ENCODE measurements at places on chromosomes 13 and 19. TPM values are rescaled to one million over a fixed set of nuclear protein-coding genes. Genes with fewer than 3 reads are reported as not detected.

- DNase-seq, result peak; percentile 71
Measured at GRCh38 chr13:52128714-52129700, at the start of gene NEK5. Gene NEK5 (minus strand): TSS chr13:52129073. CDS start chr13:52127482, 1,591 bp downstream.

DNA sequence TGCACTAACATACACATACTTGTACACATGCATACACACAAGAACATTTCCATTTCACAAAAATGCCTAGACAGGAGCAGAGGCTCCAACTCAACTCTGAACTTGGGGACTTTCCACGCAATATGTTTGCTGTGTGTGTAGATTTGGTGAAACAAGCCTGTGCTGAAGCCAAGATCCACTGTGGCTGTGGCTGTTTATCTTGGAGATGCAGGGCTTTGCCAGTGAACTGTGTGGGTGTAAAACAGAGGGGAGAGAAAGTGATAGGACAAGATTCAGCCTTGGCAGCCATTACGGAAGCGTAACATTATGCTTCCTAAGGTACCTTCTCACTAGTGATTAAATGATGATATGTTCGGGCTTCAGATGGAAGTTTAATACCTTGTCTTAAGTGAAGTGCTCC is 73.2 kb upstream of the MBNL2 start:
- DNase-seq, result peak; percentile 50

- no peak for DNase-seq
Measured at GRCh38 chr13:38636761-38637160, 50.1 kb upstream of the FREM2 start.

DNA sequence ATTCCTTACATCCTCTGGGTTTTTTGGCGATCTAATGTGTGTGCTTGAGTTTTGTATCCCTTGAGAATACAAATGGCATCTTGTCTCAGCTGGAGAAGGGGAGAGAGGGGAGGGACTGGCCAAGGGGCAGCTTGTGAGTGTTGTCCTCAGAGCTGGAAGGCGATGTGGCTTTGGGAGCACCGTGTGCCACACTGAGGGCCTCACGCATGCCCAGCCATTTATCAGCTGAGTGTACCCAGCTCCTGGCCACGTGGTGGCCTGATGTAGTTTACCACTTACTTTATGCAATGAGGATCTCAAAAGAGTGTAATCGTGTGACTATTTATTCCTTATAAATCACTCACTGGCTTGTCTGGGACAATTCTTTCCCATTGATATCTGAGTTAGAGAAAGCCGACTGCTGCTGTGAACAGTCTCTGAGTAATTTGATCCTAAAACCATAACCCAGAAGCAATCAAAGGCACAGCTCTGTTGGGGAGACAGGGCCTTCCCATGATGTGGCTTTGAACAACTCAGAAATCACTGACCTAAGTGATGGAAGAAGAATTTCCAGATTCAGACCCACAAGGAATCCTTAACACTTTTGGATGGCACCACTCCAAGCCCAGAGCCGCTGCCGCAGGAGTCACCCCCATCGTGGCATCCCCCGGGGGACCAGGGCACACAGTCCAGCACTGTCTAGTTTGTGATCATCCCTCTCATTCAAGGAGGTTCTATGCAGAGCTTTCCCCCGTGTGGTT is 53.9 kb upstream of the MTIF3 start:
- DNase-seq, result no peak

The PAF1 gene
- total RNA-seq, result 21.3 TPM

Measured in left lobe of liver (tissue), 2 donors.